ENCODE measurements at places on chromosomes 13 and 19. TPM values are rescaled to one million over a fixed set of nuclear protein-coding genes. Genes with fewer than 3 reads are reported as not detected.

DNA sequence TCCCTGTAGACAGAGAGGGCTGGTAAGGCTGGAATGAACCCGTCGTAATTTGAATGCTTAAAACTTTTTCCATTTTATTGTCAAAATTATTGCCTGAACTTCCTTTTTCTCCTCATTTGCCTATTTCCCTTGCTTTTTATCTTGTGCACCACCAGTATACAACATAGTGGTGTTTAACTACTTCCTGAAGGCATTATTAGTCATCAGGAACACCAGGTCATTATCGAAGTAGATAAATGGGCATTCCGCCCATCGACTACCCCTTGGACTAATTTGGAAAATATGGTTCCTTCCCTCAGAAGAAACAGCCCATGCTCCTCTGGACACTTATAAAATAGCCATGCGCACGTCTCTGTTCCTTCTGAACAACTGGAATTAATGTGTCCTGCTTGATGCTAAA lies 232.1 kb downstream of the TM9SF2 start:
- no peak for DNase-seq

GRCh38 chr13:107295416-107296140 lies 727.6 kb upstream of the ARGLU1 start:
- no peak for DNase-seq

- no peak for DNase-seq
Measured at GRCh38 chr13:75507027-75508001, 25.3 kb upstream of the TBC1D4 start.

DNA sequence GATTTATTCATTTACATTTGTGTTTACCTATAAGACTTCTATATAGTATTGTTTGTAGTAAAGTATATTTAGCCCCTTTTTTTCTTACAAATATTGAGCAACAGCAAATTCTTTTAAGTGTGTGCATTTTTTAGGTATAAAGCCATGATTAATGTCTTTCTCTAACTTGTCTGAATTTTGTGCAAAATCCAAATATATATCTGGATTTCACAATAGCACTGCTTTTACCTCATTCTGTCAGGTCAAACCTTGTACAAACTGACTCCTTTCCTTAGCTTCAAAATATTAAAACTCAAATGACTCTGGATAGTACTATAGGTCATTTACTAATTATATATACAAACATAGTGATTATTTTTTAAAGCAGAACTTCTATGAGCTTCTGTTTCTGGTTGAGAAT lies 563.0 kb upstream of the SPRY2 start:
- no peak for DNase-seq

- DNase-seq, result peak; percentile 73
Measured at GRCh38 chr13:104140552-104140951, 1074.3 kb upstream of the SLC10A2 start.

GRCh38 chr13:56424246-56424645 lies 716.5 kb upstream of the PRR20A start:
- DNase-seq, result no peak

DNA sequence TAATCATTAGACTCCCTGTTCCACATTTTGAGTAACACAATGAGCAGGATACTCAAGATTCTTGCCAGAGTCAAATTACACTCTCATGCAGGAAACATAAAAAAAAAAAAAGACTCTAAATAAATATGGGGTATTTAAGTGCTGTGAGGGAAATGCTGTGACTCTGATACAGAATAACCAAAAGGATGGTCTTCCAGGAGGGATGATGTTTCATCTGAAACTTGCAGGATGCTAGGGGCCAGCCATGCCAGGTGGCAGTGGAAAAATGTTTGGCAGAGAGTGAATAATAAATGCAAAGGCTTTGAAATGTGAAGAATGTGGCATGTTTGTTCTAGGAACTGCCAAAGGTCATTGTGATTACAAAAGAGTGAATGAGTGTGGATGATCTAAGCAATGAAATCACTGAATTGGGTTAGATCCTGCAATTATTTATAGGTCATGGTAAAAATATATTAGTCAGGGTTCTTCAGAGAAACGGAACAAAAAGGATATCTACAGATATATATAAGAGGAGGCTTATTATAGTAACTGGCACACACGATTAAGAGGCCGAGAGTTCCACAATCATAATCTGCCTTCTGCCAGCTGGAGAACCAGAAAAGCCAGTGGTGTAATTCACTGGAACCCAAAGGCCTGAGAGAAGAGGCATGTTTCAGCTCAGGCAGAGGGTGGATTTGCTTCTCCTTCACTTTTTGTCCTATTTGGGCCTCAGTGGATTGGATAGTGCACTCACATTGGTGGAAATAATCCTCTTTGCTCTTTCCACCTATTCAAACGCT lies 1832.8 kb upstream of the MIR17HG start:
- DNase-seq, result peak; percentile 66

DNA sequence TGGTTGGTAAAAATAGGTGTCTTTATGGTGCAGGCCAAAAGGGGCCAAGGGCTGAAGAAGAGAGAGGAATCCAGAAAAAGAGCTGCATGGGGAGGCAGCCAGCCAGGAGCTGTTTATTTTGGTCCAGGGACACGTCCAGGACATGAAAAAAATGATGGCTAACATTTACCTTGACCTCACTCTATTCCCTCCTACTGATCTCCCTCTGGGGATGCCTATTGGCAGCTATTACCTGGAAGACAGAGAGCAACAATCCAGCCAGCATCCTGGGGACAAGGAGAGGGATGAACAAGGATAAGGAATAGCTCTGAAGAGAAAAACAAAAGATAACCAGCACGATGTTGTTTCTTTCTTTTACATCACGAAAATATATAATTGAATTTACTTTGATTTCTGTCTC lies 1599.6 kb downstream of the SLITRK5 start:
- DNase-seq, result no peak

Gene PRKCG
- 0.05 TPM for total RNA-seq

Gene PEAK3
- total RNA-seq, result not detected

Gene ZNF724
- 0.70 TPM for total RNA-seq
